CD4-positive, CD25-positive, alpha-beta regulatory T cell (primary cell): ENCODE measurements at places on chromosomes 2 and 18.
A peak's percentile ranks its signal among the peaks of the same experiment; 100 is the strongest.

GRCh38 chr18:76414936-76415621 is 80.0 kb downstream of the ZNF516 start:
- no peak for DNase-seq

- no peak for DNase-seq
These were observed 38.8 kb downstream of the RRM2 start for GRCh38 chr2:10161206-10161931.

GRCh38 chr2:2560374-2561015 is 229.4 kb upstream of the MYT1L start:
- DNase-seq = no peak

DNA sequence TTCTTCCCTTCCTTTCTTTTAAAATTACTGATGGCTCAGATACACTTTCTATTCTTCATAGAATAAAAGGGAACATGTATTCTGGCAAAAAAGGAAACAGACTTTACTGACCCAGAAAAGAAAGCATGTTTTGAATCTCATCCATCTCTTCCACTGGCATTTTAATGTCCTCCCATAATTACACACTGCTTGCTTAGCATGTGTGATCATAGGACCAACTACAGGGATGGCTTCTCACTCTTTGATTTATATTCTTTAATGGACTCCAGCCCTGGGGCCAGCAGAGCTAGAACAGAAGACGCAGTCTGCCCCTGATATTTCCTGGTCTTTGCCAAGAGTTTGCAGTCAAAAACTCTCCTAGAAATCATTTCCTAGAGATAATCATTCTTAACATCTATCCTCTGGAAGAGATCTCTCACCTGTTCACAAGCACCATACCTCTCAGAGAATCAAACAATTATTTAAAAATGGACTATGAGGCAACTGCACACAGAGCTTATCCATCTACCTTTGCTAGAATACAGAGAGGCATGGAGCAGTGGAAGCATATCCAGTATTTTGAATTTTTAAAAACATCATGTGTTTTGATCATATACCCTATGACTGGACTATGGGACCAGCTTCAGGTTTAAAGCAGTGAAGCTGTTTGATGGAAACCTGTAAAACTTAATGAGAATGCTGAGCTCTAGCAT is 429.1 kb downstream of the NRXN1 start:
- no peak for DNase-seq

- DNase-seq = no peak
These were observed 368.6 kb upstream of the SPRED2 start for GRCh38 chr2:65800998-65801397.

GRCh38 chr2:211709389-211709788 is 829.2 kb downstream of the ERBB4 start:
- DNase-seq = no peak

GRCh38 chr18:26307161-26307773 is 81.0 kb downstream of the TAF4B start:
- DNase-seq = peak; percentile 61

DNA sequence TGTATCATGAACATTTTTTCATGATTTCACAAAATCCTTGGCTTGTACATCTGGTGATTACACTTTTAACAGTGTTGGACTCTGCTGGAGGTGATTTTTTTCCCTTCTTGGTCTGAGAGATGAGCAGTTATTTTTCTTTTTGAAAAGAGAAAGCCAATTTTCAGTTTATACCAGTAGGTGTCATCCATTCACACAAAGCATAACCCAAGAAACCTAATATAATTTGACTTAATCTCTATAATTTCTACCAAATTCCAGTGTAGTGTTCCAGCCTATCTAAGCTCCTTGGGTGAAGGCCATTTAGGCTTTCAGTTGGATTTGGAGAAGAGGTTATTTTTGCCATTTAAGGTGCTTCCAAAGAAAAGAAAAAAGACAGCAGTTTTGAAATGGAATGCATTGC is 7.7 kb upstream of the ICOS start:
- no peak for DNase-seq

DNA sequence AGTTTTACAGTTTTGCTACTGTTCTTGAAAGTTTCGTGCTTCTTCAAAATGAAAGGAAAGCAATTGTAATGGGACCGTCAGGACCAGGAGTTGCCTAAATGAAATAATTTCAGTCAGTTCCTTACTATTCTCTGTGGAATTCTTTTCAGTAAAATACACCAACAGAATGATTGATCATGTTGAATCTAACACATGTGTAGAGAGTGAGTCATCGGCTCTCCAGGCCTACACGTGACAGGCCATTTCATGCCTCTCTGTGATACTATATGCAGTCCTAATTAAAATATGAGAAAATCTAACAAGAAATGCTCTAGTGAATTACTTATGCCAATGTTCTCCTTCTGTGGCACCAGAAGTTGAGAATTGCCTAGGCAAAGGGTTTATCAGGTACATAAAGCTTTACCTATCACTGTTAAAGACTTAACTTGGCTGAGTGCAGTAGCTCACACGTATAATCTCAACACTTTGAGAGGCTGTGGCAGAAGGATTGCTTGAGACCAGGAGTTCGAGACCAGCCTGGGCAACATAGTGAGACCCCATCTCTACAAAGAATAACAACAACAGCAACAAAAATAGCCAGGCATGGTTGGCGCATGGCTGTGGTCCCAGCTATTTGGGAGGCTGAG is 199.4 kb downstream of the LRRTM1 start:
- DNase-seq = no peak

DNA sequence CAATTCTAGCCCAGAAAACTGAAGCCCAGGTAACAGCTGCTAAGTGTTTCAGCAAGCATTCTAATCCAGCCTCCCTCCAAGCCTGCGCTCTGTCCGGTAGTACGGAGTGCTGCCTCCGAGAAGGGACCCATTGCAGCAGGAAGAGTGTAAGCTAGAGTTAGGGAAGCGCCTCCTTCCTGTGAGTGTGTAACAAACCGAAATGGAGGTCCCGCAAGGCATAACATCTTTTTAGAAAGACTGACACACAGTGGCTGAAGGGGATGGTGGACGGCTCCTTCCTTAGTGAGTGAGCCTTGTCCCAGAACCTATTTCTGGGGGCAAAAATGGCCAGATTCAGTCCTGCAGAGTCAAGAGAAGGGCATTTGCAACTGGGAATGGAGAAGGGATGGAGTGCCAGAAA is 12.2 kb downstream of the PKDCC start:
- DNase-seq = no peak

- DNase-seq = no peak
These were observed 775.3 kb upstream of the POU3F3 start for GRCh38 chr2:104078431-104079157.

DNA sequence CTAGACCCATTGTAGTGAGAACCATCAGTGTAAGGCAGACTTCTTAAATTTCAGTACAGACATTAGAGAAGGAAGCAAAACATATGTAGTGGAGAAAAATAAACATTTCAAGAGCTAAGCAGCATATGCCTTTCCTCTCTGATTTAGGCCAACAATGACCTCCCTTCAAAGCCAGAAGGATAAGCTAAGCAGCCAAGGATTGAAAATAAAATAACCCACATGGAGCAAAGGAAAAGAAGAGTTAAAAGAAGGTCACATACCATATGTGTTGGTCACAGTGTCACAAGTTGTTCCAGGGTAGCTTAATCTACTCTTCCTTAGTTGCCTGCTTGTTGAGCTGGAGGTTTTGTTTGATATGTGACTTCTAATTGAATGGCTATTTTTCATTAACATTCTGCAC is 15.6 kb upstream of the LAMA1 start:
- DNase-seq = no peak
